Cerebellum (tissue), 4 donors: ENCODE measurements at places on chromosomes 16 and 17.

DNA sequence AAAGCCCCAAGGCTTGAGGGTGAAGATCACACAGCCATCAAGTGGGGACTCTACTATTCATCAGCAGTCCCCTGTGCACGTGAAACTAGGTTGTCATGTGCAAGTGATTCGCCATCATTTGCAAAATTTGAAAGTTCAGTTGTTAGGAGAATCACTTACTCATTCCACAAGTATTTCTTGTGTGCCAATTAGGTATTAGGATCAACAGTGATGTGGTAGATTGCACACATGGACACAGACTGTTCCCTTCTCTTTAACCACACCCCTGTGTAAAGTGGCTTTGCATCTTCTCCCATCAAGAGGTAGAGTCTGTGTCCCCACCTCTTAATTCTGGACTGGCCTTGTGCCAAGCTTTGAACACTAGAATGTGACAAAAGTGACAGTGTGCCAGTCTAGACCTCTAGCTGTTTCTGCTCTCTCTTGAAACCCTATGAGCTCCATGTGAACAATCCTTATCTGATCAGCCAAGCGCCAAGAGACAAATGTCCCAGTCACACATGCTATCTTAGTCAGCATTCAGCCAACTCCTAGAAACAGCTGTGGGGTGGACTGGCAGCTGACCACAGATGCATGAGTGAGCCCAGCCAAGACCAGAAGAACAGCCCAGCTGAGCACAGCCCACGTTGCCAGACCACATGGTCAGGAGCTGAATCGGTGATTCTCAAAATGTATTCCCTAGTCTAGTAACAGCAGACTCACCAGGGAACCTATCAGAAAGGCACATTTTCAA is 31.5 kb upstream of the SHISA9 start:
- no peak for DNase-seq

DNA sequence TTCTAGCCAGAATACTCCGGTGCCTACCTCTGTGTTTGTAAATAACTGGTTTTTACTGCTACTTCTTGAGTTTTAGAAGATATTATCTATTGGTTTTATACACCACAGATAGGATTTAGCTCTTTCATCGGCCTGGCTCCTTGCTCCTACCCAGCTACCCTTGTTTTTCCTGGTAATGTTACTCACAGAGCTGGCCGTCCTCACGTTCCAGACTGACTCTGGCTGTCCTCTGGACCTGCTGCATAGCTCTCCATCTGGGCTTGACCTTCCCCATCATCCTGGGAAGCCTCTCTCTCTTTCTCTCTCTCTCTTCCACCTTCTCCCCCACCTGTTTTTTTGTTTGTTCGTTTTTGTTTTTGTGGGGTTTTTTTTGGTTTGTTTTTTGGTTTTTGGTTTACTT is 51.5 kb downstream of the MPRIP start:
- DNase-seq = no peak

GRCh38 chr16:46897471-46897870 is 13.3 kb downstream of the GPT2 start:
- DNase-seq = no peak

GRCh38 chr17:58507123-58507634 is 7.3 kb downstream of the MTMR4 start:
- no peak for DNase-seq
